Endodermal cell (in vitro differentiated cells): ENCODE measurements at places on chromosomes 12 and 14.

- H3K27me3 ChIP-seq, result no peaks in the 10 kb centered on the region
- H3K4me3 ChIP-seq, result no peak overlapping the region
- H3K36me3 ChIP-seq, result no peaks in the 10 kb centered on the region
- no peak overlapping the region for H3K27ac ChIP-seq
- no peaks in the 10 kb centered on the region for H3K4me1 ChIP-seq
- peak; percentile 53 for DNase-seq
Observed at GRCh38 chr12:2651068-2651965, 143.5 kb upstream of the FKBP4 start.

DNA sequence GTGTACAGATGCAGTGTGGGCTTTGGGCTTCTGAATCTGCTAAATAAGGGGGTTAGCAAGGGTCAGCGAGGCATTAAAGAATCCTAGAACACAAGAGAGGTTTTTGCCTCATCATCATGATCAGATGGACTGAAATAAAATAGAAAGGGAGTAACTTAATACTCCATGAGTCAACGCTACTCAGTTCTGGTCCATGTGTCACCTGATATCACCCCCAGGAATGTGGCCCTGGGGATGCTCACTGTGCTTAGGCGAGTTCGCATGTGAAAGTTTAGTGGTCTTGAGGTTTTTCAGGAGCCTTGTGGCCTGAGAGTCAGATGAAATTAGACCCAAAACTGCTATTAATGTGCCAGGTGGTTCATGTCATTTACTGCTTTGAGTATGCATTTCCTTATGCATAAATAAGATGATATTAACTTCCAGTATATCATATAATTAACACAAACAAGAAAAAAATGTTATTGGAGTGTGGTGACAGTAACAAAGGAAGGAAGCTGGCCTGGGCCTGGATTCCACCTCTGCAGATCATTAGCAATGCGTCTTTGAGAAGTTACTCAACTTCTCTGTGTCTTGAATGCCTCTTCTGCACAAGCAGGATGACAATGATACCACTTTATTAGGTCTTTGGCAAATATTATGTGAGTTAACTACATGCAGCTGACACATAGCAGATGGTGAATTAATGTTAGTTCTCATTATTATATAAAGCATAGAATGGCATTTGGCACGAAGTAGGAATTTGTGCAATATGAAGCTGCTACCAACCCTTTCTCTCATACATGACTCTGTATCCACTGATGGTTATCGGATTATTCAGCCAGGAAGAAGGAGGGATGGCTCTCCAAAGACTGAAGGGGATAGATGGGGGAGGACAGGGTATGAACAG is 1272.6 kb downstream of the AACS start:
- no peaks in the 10 kb centered on the region for H3K27me3 ChIP-seq
- H3K36me3 ChIP-seq, result no peaks in the 10 kb centered on the region
- H3K4me1 ChIP-seq, result no peaks in the 10 kb centered on the region
- no peak overlapping the region for H3K4me3 ChIP-seq

- no peaks in the 10 kb centered on the region for H3K36me3 ChIP-seq
- no peak for DNase-seq
Observed at GRCh38 chr14:79016828-79017505, 846.8 kb downstream of the NRXN3 start.

- DNase-seq, result peak; percentile 53
- no peaks in the 10 kb centered on the region for H3K36me3 ChIP-seq
- H3K4me1 ChIP-seq, result no peaks in the 10 kb centered on the region
Observed at GRCh38 chr12:14655284-14655683, 41.1 kb downstream of the GUCY2C start.

- no peaks in the 10 kb centered on the region for H3K36me3 ChIP-seq
- H3K27me3 ChIP-seq, result no peaks in the 10 kb centered on the region
- no peak for DNase-seq
- H3K4me3 ChIP-seq, result no peak overlapping the region
Observed at GRCh38 chr12:30026621-30027234, 243.0 kb upstream of the TMTC1 start.

DNA sequence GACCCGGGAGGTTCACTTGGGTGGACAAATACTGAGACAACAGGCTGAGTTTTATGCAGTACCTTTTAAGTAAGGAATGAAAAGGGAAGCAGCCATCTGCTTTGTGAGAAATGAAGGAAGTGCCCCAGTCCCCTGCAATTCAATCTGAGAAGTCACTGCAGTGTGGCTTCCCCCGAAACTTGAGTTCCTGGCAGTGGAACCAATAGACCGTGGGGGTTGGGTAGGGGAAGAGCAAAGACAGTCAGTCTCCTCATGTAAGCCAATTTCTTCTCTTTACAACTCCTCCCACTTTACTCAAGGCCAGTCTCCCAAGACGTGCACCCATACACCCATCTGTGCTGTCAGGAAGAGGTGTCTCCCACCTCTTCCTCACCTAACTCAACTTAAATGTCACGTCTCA is 206.5 kb downstream of the BCAT1 start:
- peak; percentile 61 for DNase-seq
- H3K27ac ChIP-seq, result no peak overlapping the region
- H3K4me1 ChIP-seq, result peaks cover 5% of the 10 kb centered on the region
- H3K27me3 ChIP-seq, result no peaks in the 10 kb centered on the region
- no peak overlapping the region for H3K4me3 ChIP-seq

GRCh38 chr12:93127107-93127560 is 198.0 kb upstream of the EEA1 start:
- no peak for DNase-seq
- no peaks in the 10 kb centered on the region for H3K27me3 ChIP-seq
- H3K4me1 ChIP-seq, result peaks cover 5% of the 10 kb centered on the region
- H3K36me3 ChIP-seq, result no peaks in the 10 kb centered on the region

DNA sequence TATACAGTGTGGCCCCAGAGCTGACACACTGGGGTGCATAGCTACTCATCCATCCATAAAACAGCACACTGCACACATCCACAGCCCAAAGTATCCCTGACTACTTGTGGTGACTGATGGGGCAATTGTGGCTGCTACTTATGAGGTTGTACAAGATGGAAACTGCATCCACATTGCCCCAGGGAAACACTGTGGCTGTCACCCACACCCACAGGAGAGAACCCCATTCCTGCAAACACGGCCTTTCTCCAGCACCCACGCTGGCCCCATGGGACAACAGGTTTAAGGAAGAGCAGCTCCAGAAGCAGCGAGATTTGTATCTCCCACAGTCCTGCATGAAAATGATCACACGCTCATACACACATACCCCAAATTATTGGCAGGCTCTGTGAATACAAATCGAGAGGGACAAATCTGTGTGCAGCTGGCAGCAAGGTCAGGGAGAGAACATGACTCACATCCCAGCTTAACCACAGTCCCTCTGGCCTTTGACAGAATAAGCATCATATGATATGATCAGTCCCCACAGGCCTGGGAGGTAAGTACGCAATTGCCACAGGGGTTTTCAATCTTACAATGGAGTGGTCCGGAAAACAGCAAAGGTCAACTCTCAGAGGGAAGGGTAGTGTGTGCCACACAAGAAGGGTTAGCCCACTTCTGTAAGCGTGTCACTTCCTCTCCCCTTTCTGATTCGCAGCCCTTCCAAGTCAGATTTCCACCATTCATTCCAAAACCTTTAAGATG is 61.9 kb downstream of the ESR2 start:
- no peaks in the 10 kb centered on the region for H3K4me1 ChIP-seq
- peaks cover 29% of the 10 kb centered on the region for H3K36me3 ChIP-seq
- no peaks in the 10 kb centered on the region for H3K27me3 ChIP-seq
- H3K27ac ChIP-seq, result no peak overlapping the region
- H3K4me3 ChIP-seq, result no peak overlapping the region

GRCh38 chr12:131312793-131313545 is 359.3 kb downstream of the ADGRD1 start:
- no peak overlapping the region for H3K27ac ChIP-seq
- no peaks in the 10 kb centered on the region for H3K27me3 ChIP-seq

- no peak overlapping the region for H3K4me3 ChIP-seq
- no peaks in the 10 kb centered on the region for H3K27me3 ChIP-seq
- no peak for DNase-seq
- H3K36me3 ChIP-seq, result no peaks in the 10 kb centered on the region
- no peak overlapping the region for H3K27ac ChIP-seq
- H3K4me1 ChIP-seq, result peaks cover 6% of the 10 kb centered on the region
Observed at GRCh38 chr12:76006028-76006925, 25.3 kb downstream of the PHLDA1 start.

DNA sequence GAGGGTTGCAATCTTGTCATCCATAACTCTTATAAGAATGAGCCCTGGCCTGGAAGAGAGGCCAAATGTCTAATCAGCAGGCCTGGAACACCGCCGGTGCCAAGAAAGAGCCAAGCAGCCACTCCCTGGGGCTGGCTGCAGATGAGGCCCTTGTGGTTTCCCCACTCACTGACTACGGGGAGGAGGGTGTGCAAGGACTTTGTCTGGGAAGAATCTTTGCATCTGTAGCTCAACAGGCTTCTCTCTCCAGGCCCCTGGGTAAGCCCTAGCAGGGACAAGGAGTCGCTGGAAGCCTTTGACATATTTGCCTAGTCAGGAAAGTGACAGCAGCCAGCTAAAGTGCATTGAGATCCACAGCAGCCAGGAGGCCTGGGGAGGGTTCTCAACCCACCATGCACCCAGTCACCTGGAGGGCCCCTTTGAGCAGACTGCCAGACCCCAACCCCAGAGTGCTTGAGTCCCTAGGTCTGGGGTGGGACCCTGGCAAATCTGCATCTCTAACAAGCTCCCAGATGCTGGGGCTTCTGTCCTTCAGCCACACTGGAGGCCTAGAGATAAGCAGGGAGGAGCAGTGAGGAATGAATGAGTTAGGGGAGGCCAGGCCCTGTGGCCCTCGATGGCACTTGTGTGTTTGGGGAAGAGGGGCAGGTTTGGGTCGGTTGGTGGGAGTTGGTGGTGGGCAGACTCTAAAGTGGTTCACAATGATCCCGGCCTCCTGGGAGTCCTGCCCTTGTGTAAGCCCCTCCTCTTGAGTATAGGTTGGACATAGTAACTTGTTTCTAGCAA is 13.9 kb upstream of the LRTM2 start:
- no peak for DNase-seq
- no peak overlapping the region for H3K27ac ChIP-seq
- H3K36me3 ChIP-seq, result no peaks in the 10 kb centered on the region
- H3K4me3 ChIP-seq, result no peak overlapping the region
- no peaks in the 10 kb centered on the region for H3K4me1 ChIP-seq

GRCh38 chr14:21419528-21419927 is 35.7 kb upstream of the SUPT16H start:
- no peak overlapping the region for H3K4me3 ChIP-seq
- peaks cover 84% of the 10 kb centered on the region for H3K36me3 ChIP-seq
- no peak for DNase-seq
- no peak overlapping the region for H3K27ac ChIP-seq
- no peaks in the 10 kb centered on the region for H3K4me1 ChIP-seq

DNA sequence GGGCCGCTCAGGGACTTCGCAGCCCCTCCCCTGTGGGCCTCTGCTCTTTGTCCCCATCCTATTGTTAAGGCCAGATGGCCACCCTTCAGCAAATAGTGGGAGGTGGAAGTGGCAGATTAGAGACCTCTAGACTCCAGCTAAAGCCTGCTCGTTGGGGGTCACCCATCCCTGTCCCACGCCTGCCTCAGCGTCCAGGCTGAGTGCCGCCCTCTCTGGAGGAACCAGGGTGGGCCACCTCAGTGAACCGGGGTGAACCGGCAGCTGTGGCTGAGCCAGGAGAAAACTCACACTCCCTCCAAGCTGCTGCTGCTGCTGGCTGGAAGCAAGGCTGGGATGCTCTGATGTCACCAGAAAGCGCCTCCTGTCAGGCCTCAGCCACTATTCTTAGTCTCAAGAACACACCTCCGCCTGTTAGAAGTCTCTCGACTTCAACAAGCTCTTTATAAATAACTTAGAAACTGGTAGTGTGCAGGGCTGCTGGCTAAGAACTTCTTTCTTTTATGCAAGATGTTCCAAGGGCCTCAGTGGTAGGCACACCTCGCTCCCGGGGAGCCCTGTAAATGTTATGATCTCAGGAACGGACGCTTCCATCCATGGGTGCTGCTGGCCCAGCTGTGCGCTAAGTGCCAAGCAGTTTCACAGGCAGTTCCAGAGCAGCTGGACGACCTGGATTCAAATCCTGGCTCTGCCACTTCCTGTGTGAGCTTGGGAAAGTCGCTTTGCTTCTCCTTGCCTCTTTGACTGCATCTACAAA is 19.8 kb upstream of the TESC start:
- no peaks in the 10 kb centered on the region for H3K36me3 ChIP-seq
- H3K27me3 ChIP-seq, result no peaks in the 10 kb centered on the region
- peaks cover 19% of the 10 kb centered on the region for H3K4me1 ChIP-seq
- peak overlapping the region; percentile 50 for H3K27ac ChIP-seq
- peak; percentile 93 for DNase-seq
